Cardiac muscle cell (in vitro differentiated cells and primary cell): ENCODE measurements at places on chromosomes 3 and 15. TPM values are rescaled to one million over a fixed set of nuclear protein-coding genes. Genes with fewer than 3 reads are reported as not detected.
A peak's percentile ranks its signal among the peaks of the same experiment; 100 is the strongest.

- no peaks in the 10 kb centered on the region for H3K27me3 ChIP-seq
- no peaks in the 10 kb centered on the region for H3K4me1 ChIP-seq
- H3K4me3 ChIP-seq: no peak overlapping the region
- no peak overlapping the region for H3K27ac ChIP-seq
- no peak for DNase-seq
Measured at GRCh38 chr3:18510947-18511346, 85.8 kb upstream of the SATB1 start.

GRCh38 chr3:52798376-52798977 is 3.9 kb downstream of the ITIH3 start:
- H3K27ac ChIP-seq: no peak overlapping the region
- no peaks in the 10 kb centered on the region for H3K27me3 ChIP-seq
- no peaks in the 10 kb centered on the region for H3K36me3 ChIP-seq
- peak; percentile 32 for DNase-seq

GRCh38 chr3:133895208-133896001 is at the start of gene RAB6B:
RAB6B (minus strand) TSS chr3:133895882; CDS start chr3:133895466, 416 bp downstream.
- peak within 1 kb of the TSS; percentile 78 for H3K4me3 ChIP-seq
- peaks cover 90% of the 10 kb centered on the region for H3K27me3 ChIP-seq
- DNase-seq: peak; percentile 81
- H3K4me1 ChIP-seq: no peaks in the 10 kb centered on the region

- H3K36me3 ChIP-seq: no peaks in the 10 kb centered on the region
- peak; percentile 84 for DNase-seq
- no peaks in the 10 kb centered on the region for H3K4me1 ChIP-seq
- no peak overlapping the region for H3K27ac ChIP-seq
- no peaks in the 10 kb centered on the region for H3K27me3 ChIP-seq
- no peak overlapping the region for H3K4me3 ChIP-seq
Measured at GRCh38 chr15:63891079-63891767, 57.5 kb upstream of the HERC1 start.

- no peaks in the 10 kb centered on the region for H3K4me1 ChIP-seq
- H3K36me3 ChIP-seq: no peaks in the 10 kb centered on the region
- H3K4me3 ChIP-seq: no peak overlapping the region
- H3K27ac ChIP-seq: no peak overlapping the region
- no peaks in the 10 kb centered on the region for H3K27me3 ChIP-seq
- no peak for DNase-seq
Measured at GRCh38 chr3:149411583-149411982, 34.1 kb upstream of the TM4SF1 start.

DNA sequence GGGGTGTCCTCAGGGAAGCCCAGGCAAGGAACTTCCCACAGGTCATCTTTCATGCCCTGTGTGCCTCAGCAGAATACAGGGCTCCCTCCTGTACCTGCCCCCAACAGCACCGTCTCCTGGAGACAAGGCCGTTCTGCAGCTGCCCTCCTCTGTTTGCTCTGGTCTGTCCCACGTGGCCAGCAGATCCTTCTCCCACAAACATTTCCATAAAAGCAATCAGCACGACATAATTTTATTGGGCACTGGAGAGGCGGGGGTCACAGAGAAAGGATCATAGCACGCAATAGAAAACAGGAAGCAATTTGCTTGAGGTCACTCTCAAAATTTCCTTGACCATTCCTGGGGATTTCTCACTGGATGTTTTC is 29.4 kb downstream of the STARD5 start:
- no peaks in the 10 kb centered on the region for H3K27me3 ChIP-seq
- no peak for DNase-seq
- H3K4me3 ChIP-seq: no peak overlapping the region
- H3K36me3 ChIP-seq: no peaks in the 10 kb centered on the region

DNA sequence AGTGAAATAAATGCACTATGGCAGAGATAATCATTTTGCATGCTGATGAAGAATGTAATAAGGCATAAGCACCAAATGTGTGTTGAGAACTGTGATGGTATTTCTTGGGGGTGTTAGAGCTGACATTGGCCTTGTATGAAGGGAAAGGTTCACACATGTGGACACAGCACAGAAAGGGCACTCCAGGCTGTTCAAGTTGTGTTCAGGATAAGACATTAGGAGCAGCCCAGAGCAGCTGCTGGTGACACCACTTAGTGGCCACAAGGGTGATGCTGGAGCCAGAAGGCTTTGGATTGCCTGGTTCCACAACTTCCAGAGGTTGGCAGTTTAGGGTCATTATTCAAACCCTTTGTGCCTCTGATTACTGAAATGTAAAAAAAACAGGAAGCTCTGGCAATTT is 155.4 kb downstream of the GOLGA6L6 start:
- H3K4me1 ChIP-seq: no peaks in the 10 kb centered on the region
- no peaks in the 10 kb centered on the region for H3K27me3 ChIP-seq
- no peak for DNase-seq

DNA sequence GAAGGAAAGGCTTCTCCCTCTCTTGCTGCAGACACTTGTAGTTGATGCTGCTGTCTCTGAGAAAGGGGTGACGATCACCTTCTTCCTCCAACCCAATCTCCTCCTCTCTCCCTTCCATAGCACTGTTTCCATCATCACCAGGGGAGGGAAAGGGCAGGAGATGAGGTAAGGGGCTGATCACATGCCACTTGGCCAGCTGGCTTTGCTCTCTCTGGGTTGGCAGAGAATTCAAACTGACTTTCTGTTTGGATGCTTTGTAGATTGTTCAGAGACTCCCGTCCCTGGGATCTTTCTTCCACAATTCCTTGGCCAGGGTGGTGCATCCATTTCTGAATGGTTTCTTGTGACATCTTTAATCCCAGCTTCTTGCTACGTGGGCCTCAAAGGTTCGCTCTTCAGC is 43.2 kb upstream of the ZNF148 start:
- H3K4me1 ChIP-seq: no peaks in the 10 kb centered on the region
- H3K4me3 ChIP-seq: no peak overlapping the region
- no peak for DNase-seq
- H3K27ac ChIP-seq: no peak overlapping the region

Gene MCTP2
- total RNA-seq: 0.83 TPM in 1 of 2 replicates, not detected in the other

Gene TNFAIP8L3
- not detected in 2 replicates for total RNA-seq

Gene MYZAP
- total RNA-seq: 103 and 143 TPM in 2 replicates
